Stimulated activated CD8-positive, alpha-beta memory T cell treated with anti-CD3 and anti-CD28 coated beads, Interleukin-7, amount 100 ng/mL, for 48 hours (primary cell): ENCODE measurements at places on chromosomes 4 and X.

DNA sequence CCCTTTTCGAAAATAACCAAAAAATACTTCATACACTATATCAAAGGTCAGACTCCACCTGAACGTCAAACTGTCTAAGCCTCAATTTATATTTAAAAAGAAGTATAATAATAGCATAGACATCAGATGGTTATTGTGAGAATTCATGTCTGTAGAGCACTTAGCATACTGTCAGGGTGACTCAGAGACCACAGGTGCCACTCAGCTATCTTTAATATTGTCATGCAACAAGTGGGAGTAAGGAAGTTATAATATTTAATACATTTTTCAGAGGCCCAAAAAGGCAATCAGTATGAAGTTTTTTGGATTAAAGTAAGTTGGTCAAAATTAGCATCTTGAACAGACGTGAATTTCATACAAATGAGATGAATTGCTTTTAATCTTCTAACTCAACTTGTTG is 93.3 kb downstream of the PHOX2B start:
- DNase-seq: no peak

DNA sequence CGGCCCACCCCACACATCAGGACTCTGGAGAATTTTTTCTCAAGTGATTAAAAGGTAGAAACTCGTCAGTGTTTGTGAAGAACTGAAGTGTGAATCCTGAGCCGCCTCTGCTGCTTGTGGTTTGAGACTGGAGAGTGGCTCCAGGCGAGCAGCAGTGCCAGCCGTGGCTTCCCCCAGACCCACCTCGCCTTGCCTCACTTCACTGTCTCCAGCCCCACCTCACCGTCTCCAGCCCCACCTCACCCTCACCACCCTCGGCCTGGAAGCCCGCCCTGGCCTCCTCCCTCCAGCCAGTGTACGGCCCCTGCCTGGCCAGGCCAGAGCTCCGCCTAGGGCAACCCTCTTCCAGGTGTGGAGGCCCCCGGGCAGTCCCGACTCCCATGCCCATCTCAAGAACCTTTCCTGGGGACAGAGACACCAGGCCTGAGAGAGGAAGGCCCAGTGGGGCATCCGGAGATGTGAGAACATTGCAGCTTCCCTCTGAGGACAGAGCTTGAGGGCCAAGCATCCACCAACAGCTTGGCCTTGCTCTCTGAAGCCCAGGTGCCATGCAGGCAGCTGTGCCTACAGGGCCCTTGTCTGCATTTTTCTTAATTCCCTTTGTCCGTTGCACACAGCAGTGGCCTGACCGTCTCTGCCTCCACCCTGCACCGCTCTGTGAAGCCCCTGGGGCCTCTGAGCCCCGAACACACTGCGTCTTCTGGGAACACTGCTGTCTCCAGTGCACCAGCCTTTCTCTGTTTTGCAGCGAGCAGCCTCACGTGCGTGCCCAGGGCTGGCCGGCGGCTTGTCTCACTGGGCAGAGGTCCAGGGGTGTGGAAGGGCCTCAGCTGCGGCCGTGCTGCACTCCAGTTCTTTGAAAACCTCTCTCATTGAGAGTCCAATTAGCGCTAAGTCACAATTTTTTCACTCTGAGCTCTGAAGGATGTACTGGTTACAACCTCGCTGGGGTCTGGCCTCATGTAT is 13.8 kb downstream of the SH3BP2 start:
- no peak for DNase-seq

DNA sequence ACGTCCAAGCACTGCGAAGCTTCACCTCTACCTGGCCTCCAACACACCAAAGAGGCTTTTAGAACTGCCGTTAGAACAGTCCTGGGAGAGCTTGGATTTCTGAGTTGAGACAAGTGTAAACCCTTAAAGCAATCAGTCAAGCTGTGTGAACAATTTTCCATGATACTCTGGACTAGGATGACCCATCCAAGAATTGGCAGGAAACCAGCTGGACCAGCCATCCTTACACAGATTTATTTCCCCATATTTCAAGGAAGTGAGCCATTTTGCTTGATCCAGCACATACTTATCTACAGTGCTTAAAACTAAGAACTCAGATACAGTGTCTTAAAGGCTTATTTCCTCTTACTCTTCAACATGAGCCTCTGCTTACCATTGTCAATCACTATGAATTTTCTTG is 340.7 kb upstream of the HS3ST1 start:
- no peak for DNase-seq

DNA sequence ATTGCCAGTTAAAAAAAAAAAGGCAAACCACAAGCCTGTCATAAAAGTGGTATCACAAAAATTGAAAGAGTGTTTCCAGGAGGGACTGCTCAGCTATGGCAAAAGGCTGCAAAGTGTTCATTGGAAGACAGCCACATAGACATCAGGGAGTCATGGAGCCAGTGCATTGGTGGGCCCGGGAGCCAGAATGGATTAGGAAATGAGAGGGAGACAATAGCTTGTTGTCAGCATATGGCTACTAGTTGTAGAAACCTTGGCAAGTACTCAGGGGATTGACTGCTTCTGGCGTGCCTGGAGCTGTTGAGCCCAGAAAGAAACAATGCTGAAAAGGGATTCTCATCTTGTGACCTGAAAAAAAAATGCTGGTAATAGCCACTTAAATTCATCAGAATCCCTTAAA is 5.0 kb downstream of the GAR1 start:
- DNase-seq: no peak

- no peak for DNase-seq
These were observed 59.8 kb downstream of the NELFA start for GRCh38 chr4:1948892-1949436.

GRCh38 chrX:118553042-118553710 is 57.6 kb downstream of the DOCK11 start:
- DNase-seq: no peak

DNA sequence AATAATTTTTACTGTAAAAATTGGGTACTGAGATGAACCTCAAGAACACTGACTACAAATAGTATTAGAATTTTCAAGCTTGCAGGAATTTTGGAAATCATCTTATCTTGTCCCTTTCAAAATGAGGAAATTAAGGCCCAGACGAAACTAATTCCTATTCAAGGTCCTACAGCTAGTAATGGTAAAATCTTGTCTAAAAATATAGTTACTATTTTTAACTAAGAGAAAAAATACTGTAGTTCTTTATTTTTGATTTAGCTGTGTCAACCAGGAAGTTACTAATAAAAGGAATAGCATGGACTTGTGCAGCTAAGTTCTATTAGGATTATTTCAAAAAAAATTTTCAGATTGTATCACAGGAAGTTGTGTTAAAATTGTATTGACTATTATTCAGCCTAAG is 12.7 kb downstream of the PRIMPOL start:
- DNase-seq: no peak

GRCh38 chrX:115534383-115534782 is 26.6 kb upstream of the PLS3 start:
- no peak for DNase-seq

- no peak for DNase-seq
These were observed 16.2 kb downstream of the ANXA5 start for GRCh38 chr4:121680571-121680970.

DNA sequence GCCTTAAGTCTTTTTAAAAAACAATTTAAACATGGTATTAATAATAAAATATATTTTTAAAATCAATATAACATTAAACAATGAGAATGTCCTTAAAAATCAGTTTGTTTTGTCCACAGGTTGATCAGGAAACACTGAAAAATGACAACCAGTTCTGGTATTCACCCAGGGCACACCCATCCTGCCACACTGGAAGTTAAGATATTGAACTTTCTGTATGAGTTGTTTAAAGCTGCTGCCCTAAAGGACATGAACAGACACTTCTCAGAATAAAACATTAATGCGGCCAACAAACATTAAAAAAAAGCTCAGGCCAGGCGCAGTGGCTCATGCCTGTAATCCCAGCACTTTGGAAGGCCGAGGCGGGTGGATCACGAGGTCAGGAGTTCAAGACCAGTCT is 15.0 kb upstream of the HOPX start:
- DNase-seq: no peak

DNA sequence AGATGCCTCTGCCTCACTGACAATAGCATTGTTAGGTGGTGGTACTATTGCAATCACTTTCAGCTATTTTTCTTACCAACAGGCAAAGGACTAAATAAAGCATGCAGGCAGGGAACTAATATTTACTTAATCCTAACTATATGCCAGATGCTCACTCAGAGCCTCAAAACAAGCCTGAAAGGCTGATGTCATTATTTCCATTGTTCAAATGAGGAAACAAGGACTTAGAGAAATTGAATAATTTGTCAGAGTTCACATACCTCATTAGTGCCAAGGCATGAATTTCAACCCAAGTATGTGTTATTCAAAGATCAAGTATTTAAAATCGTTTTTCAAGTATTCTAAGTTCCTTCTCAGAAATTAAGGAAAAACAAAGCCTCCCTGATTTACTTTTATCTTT is 374.9 kb upstream of the TECRL start:
- no peak for DNase-seq
